ENCODE measurements at places on chromosomes 5 and 9.

GRCh38 chr5:163163858-163164257 is 273.5 kb upstream of the CCNG1 start:
- no peak for DNase-seq

DNA sequence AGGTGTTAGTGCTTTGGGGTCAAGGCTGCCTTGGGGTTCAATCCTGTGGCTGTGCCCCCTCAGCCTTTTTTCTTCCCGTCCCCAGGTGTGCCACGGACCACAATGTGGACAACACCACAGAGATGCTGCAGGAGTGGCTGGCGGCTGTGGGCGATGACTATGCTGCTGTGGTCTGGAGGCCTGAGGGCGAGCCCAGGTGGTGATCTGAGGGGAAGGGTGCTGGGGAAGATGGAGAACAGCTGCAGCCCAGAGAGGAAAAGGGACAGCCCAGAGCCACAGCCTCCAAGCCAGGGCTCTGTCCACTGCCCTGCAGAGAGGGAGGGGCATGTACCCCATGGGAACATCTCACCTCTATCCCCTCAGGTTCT is 2.1 kb downstream of the CERCAM start:
- DNase-seq, result no peak

- DNase-seq, result no peak
Observed at GRCh38 chr5:109693535-109694400, 4.0 kb downstream of the MAN2A1 start.

DNA sequence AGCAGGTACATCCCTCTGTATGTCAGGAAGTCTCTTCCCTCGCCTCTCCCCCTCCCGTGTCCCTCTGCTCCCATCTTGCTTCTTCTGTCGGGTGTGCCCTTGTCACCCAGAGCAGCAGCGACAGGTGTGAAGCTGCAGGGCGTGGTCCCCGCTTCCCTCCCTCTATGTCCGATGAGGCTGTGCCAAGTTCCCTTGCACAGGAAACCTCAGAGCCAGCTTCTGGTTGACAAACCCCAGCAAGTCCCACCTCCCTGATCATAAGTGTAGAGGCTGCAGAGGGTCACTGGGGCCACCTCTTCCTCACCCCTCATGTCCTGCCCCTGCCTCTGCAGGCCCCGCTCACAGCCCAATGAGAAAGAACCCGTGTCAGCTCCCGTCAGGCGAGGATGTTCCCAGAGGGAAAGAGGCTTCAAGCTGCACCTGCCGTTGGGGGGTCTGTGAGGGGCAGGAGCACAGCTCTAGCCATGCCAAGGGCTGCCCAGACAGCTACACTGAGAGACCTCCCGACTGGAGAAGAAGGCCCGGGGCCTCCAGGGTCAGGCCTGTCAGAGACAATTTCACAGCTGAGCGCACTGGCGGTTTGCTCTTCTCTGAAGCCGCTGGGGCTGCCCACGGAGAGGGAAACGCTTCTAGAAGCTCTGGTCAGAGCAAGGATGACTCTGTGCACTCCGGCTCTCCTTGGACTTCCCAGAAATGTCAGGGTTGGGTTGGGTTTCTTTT is 73.3 kb downstream of the AK8 start:
- DNase-seq, result no peak

DNA sequence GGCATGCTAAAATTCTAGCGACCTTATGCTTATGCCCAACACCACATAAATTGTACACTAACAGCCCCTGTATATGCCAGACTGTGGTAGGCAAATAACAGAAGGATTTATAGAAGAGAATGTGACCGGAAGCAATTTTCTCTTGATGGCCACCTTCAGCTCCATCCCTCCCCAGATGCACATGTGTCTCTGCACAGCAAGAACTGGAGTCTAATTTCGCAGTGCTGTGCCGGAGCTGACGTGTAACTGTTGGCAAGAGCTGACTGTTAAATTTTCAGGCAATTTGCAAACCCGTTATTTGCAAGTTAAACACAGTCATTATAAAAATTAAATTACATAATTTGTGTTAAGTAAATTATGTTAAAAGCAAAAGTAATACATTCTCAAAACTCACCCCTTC is 48.4 kb downstream of the PCA3 start:
- DNase-seq, result no peak

GRCh38 chr5:87432460-87432859 is 19.7 kb upstream of the CCNH start:
- no peak for DNase-seq

- no peak for DNase-seq
Observed at GRCh38 chr5:179271428-179271734, 73.9 kb downstream of the ADAMTS2 start.

DNA sequence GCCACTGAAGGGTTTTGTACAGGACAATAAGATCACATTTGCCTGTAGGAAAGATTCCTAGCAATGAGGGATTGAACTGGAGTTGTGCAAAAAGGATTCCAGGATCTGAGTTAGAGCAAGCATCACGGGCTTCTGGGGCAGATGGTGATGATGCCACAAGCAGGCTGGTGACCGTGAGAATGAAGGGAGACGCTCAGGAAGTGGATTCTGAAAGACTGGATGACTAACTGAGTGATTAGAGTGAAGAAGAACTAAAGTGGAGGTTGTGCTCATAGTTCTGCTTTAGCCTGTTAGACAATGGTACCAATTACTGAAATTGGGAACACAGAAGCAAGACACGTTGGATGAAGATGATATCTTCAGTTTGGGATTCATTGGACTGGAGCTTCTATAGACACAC is 168.2 kb downstream of the CD180 start:
- no peak for DNase-seq

DNA sequence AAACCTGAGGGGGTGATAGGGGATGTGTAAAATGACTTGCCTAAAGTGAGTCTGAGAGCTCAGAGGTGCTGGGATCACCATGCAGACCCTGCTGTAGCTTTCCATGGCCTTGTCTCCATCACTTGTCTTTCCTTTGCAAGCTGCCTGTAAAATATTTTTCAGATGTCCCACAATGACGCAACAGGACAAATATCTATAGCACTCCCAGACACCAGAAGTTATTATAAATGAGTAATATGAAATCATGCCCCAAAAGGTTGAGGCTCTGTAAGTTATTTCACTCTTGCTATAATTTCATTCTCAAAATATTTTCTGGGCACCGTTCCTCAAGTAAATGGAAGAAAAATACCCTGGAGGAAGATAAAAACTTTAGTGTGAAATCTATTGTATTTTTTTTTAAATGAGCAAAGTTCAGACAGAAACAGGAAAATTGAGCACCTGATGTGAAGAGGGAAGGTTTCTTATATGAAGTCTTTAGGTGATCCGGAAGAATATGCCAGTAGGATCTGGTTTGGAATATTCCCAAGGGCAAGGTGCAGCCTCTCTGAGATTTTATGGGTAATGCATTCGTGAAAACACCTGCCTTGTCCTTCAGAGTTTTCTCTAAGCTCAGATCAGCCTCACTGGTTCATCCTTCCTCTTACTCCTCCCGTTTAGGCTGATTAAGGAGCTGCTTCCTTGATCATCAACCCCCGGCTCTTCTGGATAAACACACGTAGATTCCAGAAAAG is 138.3 kb upstream of the DMAC1 start:
- DNase-seq, result no peak

DNA sequence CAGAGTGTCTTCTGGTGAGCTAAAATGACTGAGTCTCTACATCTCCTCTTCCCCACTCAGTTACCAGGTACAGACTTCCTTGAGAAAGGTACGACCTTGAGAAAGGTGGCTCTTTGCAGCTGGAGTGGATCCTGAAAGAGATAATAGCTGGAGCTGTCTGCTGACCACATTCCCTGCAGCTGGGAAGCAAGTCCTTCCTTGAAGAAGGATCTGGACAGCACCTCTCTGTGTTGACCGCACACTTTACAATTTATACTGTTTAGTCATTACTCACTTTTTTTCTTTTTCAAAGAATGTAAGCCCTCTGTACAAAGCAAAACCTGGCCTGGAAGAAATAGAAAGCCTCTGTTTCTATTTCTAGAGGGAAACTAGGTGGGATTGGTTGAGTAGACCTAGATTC is 148.8 kb downstream of the MACIR start:
- no peak for DNase-seq

All from activated CD4-positive, alpha-beta T cell treated with anti-CD3 and anti-CD28 coated beads, Interleukin-2, amount 50 U/mL, for 24 hours (primary cell).